Pulmonary artery endothelial cell (primary cell): ENCODE measurements at places on chromosomes 4 and X. TPM values are rescaled to one million over a fixed set of nuclear protein-coding genes. Genes with fewer than 3 reads are reported as not detected.

Gene CLIC2
- total RNA-seq = 7.3 and 12.8 TPM in 2 replicates

Gene OGT
- 86.6 and 115 TPM in 2 replicates for total RNA-seq

Gene CDS1
- under 0.01 TPM in 1 of 2 replicates, not detected in the other for total RNA-seq

Gene RBM47
- 0.18 and 0.20 TPM in 2 replicates for total RNA-seq

Gene MAGEB10
- total RNA-seq = not detected in 2 replicates

DNA sequence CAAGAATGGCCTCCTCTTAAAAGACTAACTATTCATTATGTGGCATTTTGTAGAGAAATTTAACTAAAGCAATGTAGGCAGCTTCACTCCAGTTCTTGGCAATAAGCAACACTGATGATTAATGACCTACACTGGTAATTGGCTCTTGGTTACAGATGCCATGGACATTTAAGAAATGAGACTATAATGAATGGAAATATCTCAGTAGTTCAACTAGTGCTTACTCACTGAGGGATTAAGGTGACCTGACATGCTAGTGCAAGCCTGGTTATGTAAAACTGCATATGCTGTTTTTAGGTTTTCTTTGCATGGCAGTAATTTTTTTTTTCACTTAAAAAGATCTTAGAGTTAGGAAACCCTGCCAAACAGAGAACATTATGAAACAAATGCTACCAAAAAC is 152.7 kb upstream of the AADAT start:
- DNase-seq = no peak

GRCh38 chr4:80295826-80296225 is 29.4 kb downstream of the FGF5 start:
- no peak for DNase-seq

- no peak for DNase-seq
Measured at GRCh38 chr4:84507941-84508340, 8.8 kb upstream of the NKX6-1 start.

DNA sequence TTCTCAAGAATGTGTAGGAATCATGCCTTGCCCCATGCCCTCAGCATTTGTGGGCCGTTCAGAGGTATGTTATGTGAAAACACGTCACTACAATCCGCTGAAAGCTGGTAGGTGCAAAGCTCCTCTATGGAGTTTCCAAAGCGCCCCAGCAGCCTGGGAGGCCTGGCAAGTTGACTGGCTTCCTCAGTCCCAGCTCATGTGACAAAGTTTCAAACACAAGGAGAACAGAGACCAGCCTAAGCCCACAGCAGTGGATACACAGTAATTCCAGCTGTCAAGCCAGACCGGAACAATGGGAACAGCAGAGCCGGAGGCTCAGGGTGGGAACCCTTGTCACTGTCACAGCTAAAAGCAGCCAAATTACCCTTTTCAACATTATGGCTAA is 33.5 kb downstream of the NAT8L start:
- no peak for DNase-seq
